ENCODE measurements at places on chromosomes 2 and 18.
A peak's percentile ranks its signal among the peaks of the same experiment; 100 is the strongest.

DNA sequence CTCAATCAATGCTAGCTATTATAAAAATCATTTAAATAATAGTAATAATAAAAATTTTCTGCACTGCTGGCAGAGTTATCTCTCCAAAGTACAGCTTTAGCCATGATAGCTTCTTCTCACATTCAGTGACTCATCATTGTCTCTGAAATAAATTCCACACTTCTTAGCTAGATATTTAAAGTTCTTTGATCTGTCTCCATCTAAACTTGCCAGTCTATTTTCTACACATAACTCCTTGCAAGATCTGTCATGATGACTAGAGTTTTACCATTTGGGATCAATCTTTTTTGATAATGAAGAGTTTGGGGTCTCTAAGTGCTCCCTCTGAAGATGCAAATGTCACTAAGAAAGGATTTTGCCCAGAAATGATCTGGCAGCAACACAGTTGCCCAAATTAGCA is 155.4 kb upstream of the LHCGR start:
- no peak for DNase-seq

GRCh38 chr2:45123065-45123464 is 113.8 kb upstream of the SIX2 start:
- DNase-seq, result no peak

- DNase-seq, result no peak
Observed at GRCh38 chr2:8488001-8488738, 193.7 kb upstream of the ID2 start.

DNA sequence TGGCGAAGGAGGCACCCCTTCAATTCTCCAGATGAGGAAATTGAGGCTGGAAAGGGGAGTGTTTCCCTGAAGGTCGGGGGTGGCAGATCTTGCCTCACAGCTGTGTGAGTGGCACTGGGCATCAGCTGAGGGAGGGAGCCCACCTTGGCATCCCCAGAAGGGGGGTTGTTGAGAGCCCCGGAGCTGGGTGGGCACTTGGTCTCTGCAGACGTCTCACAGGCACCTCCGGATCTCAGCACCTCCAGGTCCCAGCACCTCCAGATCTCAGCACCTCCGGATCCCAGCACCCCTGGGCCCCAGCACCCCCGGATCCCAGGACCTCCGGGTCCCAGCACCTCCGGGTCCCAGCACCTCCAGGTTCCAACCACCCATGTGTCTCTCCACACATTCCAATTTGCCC is 137.9 kb downstream of the NFATC1 start:
- no peak for DNase-seq

GRCh38 chr2:204114295-204115136 is 178.0 kb downstream of the ICOS start:
- peak; percentile 37 for DNase-seq

Data from left lung (tissue), 14 donors.